GDM1 (cell line): ENCODE measurements at places on chromosomes 1 and 21.

- no peak for DNase-seq
Measured at GRCh38 chr1:33960188-33960895, 96.5 kb downstream of the HMGB4 start.

DNA sequence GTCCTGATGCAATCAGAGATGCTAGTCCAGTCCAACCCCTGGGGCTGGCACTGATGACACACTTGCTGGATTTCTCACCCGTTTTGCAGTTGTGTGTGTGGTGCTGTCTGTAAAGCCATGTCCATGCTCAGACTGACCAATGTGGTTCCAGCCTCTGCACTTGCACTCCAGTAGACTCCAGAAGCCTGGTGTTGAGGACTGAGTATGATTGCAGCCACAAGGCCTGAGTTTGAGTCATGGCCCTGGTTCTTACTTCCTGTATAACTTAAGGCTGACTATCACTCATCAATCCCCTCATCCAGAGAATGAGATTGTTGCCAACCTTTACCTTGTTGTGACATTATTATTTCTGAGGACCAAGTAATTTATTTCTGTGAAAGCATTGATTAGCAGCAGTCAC lies 34.8 kb upstream of the IKBKE start:
- DNase-seq: no peak

DNA sequence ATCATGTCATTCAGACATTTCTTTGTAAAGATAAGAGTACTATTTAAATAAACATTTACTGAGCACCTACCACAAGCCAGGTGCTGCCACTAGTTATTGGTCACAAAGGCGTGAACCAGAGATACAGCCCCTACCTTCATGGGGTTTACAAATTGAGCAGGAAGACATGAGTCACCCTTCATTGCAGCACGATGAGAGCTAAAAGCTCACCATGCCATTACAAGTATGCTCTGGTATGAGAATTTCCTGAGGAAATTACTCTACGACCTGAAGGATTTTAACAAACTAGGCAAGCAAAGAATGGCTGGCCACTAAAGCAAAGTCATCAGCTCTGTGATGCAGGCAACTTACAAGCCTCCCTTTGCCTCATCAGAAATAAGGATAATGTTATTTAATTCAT lies 346.8 kb downstream of the BRINP2 start:
- no peak for DNase-seq

DNA sequence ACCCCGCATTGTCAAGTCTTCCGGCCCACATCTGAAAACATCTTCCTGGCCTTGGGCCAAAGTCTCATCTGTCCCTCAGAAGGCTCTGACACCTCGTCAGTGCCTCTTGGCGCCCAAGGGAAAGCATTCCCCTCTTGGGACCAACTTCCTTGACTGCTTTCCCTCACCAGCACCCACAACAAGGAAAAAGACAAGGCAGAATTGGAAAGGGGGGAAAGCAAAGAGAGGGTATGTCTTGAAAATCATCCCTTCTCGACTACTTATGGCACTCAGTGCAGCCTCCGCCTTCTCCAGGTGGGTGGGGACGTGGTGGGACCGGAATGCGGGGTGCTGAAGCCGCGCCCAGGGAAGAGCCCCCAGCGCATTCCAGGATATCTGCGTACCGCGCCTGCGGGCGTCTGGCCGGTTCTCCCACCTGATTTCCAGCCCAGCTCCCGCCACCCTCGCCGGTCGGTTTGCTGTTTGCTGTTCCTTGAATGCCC lies 554 bp upstream of the SLC39A1 start:
- DNase-seq: no peak

- no peak for DNase-seq
Measured at GRCh38 chr1:84665703-84666317, 24.5 kb downstream of the SSX2IP start.

DNA sequence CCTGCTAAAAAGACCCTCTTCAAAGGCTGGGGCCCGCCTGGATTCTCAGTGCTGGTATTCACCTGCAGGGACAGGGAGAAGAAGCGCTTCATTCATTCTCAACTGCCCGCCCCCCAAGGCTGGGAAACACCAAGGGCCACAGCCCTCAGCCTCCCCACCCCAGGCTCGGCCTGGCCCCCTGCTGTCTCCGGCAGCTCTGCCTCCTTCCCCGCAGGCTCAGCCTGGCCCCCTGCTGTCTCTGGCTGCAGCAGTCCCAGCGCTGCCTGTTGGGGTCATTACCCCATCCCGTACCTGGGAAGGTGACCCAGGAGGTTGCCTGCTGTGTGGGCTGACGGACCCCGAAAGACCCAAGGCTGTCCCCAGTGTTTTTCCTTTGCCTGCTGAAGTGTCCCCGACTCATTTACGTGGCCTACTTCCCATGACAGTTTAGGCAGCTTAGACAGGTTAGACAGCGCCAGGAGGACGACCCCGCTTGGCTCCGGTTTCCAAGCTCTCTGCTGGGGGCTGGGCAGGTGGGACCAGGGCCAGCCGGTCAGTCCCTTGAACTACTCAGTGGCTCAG lies 22.9 kb upstream of the CLSTN1 start:
- DNase-seq: no peak

GRCh38 chr1:21724098-21724497 lies 54.9 kb upstream of the RAP1GAP start:
- no peak for DNase-seq

DNA sequence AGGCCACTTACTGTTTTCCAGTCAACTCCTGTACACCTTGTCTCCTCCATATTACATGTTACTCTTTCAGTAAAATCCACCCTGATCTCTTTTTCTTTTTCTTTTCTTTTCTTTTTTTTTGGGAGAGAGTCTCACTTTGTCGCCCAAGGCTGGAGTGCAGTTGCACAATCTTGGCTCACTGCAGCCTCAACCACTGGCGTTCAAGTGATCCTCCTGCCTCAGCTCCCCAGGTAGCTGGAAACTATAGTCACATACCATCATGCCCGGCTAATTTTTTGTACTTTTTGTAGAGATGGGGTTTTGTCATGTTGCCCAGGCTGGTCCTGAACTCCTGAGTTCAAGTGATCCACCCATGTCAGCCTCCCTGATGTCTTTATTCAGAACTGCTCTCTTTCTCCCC lies 57.8 kb downstream of the CYYR1 start:
- DNase-seq: no peak

- no peak for DNase-seq
Measured at GRCh38 chr1:110069404-110070281, 829 bp downstream of the ALX3 start.

- DNase-seq: no peak
Measured at GRCh38 chr1:217369996-217370551, 260.8 kb downstream of the GPATCH2 start.

DNA sequence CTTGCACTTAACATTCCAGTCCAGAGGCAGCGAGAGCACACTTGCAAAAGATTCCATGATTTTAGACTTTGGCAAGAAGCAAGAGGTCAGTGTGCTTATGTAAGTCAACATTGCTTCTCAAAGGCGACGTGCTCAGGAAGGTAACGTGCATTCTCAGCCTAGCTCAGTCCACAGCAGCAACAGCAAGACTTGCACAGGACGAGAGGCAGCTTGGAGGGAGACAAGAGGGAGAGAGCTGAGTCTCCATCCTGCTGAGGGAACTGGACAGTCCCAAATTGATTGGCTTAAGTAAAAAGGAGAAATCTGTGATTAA lies 56.5 kb downstream of the PTP4A2 start:
- DNase-seq: no peak

DNA sequence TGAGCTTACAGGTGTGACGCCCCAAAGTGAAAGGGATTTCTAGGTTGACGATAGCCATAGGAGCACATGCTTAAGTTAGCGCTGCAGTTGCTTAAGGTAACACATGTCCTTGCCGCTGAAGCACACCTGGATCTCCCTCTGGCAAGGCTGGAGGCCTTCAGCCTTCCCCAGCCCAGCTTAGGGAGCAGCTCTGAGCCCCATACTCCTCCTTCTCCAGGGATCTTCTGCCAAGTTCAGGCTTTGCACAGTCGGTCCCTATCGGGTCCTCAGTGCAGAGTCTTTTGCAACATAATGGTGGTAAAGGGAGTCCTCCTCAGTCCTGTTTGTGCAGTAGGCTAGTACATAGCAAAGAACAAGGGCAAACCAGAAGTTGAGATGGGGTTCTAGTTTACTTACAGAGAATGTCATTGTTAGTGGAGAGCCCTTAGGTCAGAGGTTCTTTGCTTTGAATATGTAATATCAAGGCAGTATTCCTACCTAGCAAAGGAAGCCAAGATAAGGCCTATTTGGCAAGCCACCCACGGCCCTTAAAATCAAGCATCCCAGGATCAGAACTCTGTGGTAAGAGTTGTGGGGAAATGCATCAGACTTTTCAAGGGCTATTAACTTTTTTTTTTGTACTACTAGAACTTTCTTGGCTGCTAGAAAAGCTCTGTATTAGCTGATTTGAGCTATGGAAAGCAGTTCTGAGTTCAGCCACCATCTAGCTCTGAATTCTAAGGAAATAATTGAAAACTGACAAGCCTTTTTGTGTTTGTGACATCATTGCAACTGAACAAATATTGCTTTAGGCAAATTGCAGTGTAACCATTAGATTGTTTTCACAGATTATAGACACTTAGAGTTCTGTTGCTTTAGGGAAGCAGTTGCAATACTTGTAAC lies 1.4 kb downstream of the EVA1C start:
- DNase-seq: no peak

DNA sequence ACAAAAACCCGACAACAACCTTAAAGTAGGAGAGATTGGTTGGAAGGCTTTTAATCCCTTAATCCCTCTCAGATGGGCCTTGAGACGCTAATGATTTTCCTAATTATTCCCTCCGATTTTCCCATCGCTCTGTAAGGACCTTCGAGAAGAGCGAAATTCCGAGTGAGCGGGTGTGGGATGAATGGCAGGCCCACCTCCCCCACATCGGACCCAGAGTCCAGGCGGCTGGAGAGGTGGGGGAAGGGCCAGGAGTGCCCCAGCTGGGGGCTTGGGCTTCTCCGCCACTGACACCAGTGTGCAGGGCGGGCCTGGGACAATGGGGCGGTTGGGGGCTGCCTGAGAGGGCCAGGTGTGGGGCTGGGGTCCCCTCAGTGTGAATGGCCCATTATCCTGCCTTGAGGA lies 23.4 kb downstream of the RHBG start:
- no peak for DNase-seq

DNA sequence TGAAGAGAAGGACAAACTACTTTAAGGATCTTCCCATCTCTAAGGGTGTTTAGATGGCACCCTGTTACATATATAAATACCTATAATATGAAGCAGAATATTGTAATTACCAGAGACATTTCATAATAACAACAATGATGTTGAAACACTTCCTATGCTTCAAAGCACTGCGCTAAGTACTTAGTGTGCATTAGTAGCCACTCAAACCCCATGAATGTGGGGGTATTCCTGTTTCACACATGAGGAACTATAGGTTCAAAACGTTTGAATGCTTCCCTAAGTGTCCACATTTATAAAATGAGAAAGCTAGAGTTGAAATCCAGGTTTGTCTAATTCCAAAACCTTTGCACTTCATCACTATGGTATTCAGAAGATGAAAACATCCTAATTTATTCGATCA lies 18.5 kb upstream of the OR10J5 start:
- no peak for DNase-seq

GRCh38 chr1:186443638-186444037 lies 17.3 kb downstream of the PDC start:
- DNase-seq: no peak

DNA sequence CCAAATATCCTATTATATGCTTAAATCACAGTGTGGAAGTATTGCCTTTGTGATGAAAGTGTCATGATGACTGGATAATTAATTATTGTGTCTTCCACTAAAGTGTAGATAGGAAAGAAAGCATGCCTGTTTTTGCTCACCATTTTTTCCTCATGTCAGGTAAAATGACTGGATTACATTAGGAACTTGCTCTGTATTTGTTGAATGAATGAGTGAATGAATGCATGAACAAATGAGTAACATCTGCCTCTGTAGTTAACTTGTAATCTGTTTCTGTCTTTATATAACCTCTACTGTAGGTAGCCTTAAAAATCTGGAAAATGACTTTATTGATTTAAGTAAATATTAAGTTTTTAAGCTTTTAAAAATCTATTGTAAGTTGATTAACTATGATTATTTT lies 2.9 kb upstream of the PTPRC start:
- DNase-seq: no peak

DNA sequence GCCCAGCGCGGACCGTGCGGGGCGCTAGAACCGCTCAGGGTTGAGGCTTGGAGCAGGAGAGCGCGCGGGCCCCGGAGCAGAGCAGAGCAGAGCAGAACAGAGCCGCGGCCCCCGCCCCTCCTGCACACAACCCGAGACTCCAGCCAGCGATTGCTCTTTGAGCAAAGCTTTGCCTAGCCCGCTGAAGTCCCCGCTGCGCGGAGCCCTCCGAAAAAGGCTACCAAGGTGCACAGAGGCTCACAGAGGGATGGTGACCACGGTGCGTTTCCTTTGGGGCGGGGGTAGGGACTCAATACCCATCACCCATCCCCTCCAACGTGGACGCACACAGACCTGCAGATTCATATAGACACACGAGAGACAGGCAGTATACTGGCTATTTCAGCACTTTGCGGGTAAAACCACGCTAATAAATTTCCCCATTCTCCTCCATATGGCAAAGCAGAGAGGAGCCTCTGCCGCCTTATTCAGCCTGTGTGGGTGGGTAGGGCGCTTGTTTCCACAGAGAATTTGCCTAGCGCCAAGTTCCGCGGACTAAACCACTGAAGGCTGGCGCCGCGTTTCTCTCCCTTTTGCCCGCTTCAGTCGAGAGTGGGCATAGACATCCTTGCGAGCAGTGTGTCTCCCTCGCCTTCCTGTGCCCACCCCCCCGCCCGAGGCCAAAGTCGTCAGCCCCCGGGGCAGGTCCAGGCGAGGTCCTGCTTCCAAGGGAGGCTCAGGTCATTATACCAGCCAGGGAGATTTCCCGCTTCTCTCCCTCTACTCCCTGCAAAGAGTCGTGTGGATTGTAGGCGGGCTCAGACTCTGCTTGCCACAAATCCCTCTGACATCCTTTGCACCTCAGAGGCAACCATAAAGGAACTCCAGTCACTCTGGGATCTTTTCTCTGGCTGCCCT lies 8.5 kb downstream of the HLX start:
- no peak for DNase-seq

GRCh38 chr21:16789636-16790035 lies 723.2 kb upstream of the CXADR start:
- no peak for DNase-seq

GRCh38 chr1:150829751-150830150 lies 21.7 kb upstream of the CTSK start:
- no peak for DNase-seq

GRCh38 chr1:241976229-241976628 lies 18.7 kb downstream of the BECN2 start:
- no peak for DNase-seq

- DNase-seq: no peak
Measured at GRCh38 chr1:244022311-244022710, 28.8 kb upstream of the ZBTB18 start.

- DNase-seq: no peak
Measured at GRCh38 chr1:71831646-71832045, 450.7 kb downstream of the NEGR1 start.
